ENCODE measurements at places on chromosomes 13 and 19.

GRCh38 chr13:35603593-35604285, 127.2 kb upstream of the MAB21L1 start:
- DNase-seq, result no peak

DNA sequence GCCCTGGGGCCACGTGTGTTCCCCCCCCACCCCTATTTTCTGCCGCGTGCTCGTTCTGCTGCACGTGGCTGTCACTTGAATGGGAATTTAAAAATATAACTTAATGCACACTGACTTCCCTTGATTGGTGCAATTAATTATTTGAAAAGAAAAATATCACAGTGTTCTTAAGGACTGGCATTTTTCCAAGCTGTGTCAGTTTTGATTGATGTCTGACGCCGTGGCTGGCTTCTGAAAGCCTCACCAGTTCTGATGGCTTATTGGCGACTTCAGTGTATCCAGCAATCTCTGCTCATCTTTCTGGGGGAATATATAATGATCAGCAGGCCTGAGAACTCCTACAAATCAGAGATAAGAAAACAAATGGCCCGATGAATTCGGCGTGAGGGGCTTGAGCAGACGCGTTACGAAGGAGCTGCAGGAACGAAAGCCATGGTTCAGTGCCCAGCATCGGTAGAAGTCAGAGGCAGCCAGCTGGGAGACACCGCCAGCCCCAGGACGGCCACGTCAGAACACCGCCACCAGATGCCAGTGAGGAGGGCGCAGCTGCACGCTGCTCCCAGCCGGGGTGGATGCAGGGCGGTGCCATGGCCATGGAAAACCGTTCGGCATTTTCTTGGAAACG, 111.2 kb downstream of the KDM4B start:
- DNase-seq, result no peak

- no peak for DNase-seq
Observed at GRCh38 chr19:55247621-55248099, 11.2 kb downstream of the PPP6R1 start.

- no peak for DNase-seq
Observed at GRCh38 chr13:111963031-111963430, 103.9 kb upstream of the SOX1 start.

- DNase-seq, result no peak
Observed at GRCh38 chr13:29561918-29562317, 33.6 kb downstream of the SLC7A1 start.

GRCh38 chr13:27973961-27974662, 5.0 kb upstream of the CDX2 start:
- no peak for DNase-seq

GRCh38 chr19:33703821-33704220, 82.1 kb downstream of the CHST8 start:
- DNase-seq, result no peak
